Mesothelial cell of epicardium (in vitro differentiated cells): ENCODE measurements at places on chromosomes 3 and 15.

- DNase-seq, result no peak
These were observed 459.7 kb downstream of the TBL1XR1 start for GRCh38 chr3:176737480-176738110.

DNA sequence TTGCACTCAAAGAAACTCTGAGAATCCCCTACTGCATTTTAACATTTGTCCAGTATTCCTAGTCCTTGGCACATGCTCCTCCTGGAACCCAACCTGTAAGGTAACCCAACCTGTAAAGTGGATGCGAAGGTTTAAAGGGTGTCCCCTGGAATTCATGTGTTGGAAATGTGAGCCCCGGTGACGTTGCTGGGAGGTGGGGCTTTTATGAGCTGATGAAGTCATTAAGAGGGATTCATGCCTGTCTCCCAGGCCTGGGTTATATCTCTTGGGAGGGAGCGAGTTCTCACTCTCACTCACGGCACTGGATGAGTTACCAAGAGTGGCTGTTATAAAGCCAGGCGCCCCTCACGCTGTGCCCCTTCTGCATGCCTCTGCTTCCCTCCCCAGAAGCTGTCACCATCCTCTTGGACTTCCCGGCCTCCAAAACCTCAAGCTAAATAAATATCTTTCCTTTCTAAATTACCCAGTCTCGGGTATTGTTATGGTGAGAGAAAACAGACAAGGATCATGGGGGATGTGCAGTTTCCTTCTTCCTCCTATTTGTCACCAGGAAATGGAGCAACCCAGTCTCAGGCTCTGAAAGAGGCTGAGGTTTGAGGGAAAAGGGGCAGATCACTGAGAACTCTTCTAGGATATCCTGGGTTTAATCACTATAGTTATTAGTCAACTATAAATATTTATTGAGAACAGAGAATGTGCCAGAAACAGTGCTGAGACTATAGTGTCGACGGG lies 7.6 kb downstream of the XXYLT1 start:
- no peak for DNase-seq

GRCh38 chr3:146308682-146309081 lies 57.8 kb upstream of the PLSCR4 start:
- no peak for DNase-seq

GRCh38 chr3:113847664-113848461 lies 9.3 kb downstream of the GRAMD1C start:
- no peak for DNase-seq

- DNase-seq, result no peak
These were observed 346.4 kb upstream of the DPPA4 start for GRCh38 chr3:109683746-109684145.

GRCh38 chr3:18558507-18558906 lies 133.4 kb upstream of the SATB1 start:
- no peak for DNase-seq

- DNase-seq, result no peak
These were observed 35.5 kb upstream of the CGNL1 start for GRCh38 chr15:57340682-57341259.

DNA sequence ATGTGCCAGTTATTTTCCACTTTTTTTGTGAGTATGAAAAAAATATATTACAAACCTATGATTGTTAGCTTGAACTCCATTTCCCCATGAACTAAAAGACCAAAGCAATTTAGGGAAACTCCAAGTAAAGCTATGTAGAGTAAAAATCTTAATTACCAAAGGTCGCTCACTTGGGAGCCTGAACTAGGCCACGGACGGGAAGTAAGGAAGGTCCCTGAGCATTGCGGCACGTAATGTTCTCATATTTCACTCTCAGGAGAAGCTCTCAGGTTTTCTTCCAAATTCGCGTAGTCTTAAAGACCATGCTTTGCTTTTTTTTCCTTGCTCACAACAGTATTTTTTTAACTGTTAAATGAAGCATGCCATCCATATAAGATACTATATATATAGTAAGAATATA lies 215.3 kb upstream of the RARB start:
- DNase-seq, result no peak

DNA sequence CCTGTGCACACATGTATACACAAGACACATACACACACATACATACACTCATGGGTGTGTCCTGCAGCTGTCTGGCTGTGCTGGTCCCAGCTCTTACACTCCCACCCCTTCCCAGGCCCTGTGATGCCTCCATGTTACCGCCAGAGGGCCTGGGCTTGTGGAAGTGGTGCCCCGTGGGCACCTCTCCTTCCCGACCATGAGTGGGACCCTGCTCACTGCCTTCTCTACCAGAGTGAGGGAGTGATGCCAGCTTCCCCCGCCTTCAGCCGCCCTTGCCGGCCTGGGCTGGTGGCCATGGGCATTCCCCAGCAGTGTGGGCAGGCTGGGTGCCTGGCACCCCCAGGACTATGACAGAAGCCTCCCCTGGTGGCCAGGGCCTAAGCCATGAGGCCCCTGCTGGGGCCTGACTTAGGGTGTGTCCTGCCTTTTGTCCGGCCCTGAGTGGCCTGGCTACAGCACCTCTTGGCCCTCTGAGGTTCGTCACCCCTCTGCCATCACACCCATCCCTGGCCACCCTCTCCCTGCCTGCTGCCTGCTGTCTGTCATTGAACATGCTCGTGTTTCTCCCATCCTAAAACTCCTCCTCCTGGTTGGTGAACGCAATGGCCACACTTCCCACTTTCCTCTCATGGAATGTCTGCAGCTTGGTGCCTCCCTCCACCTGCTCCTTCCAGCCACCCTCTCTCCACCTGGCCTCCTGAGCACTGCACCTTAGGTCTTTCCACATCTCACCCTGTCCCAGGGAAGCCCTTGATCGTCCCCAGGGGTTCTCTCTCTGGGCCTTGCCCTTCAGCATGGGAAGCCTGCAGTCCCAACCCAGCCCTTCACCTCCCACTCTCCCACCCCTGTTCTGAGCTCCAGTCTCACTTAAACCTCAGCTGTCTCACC lies 14.6 kb downstream of the HDAC11 start:
- no peak for DNase-seq

DNA sequence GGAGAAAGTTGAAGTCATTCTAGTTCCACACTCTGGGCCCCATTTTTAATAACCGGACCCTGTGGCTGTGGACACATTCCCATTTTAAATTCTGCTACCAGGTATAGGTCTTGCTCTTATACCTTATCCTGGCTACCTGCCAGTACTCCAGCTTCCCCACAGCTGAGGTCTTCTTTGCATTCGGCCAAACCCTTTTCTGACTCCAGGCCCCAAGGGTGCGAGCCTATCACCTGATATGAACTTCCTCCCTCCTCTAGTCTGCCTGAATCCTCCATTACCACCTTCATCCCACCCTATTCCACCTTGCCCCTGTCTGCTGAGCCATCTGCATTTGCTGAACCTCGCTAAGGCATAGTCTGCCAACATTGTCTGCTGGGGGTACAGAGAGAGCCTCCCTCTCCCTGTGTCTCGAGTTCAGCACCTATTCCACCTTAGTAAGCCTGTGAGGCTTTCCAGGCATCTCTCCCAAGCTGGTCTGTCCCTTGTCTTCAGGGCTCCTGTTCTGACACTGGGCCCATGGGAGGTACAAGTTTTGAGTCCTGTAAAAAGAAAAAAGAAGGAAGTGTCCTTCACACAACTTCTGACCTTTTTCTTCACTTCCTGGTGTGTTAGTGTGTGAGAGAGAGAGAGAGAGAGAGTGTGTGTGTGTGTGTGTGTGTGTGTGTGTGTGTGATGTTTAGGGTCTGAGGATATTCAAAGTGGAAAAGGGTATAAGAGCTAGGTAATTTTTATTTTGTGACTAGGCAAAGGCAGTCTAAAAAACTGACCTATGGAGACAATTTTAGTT lies 27.0 kb downstream of the PDE8A start:
- no peak for DNase-seq

- DNase-seq, result no peak
These were observed 40.0 kb upstream of the PTPN23 start for GRCh38 chr3:47340866-47341265.

DNA sequence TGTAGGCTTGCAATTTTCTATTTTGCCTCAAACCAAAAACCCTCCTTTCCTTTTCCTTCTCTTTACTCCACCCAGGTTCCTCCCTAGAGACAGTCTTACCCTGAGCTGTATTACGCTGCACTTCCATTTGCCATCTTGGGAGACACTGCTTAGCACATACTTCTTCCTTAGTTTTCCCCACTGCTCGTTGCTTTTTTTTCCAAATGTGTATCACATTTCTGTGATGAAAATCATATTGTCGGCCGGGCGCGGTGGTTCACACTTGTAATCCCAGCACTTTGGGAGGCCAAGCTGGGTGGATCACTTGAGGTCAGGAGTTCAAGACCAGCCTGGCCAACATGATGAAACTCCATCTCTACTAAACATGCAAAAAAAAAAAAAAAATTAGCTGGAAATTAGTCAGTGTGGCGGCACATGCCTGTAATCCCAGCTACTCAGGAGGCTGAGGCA lies 29.5 kb downstream of the POPDC2 start:
- no peak for DNase-seq

- DNase-seq, result no peak
These were observed 167.0 kb downstream of the FMN1 start for GRCh38 chr15:33027306-33028035.

DNA sequence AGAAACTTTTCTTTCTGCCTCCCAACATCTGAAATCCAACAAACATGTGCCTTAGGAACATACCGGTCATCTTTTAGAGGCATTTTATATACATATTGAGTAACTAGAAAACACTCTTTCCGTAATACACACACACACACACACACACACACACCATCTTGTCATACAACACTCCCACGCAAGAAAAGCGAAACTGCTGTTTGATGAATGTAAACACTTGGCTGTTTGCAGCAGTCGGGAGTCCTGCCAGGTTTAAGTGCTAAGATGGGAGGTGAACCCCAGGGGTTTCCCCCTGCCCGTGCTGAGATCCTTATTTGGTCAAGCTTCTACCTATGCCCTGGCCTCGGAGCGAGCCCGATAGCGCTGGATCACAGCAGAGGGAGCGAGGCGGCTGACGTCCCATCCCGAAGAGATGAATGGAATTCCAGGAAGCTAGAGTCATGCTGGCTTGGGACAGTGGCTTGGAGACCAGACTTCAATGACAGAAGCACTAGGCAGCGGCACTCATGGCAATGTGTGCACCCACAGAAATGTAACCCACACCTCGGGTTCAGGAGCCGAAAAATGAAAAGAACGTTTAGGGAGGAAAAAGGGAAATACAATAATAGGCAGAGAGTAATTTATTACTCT lies 1.3 kb upstream of the THBS1 start:
- peak; percentile 63 for DNase-seq

- peak; percentile 57 for DNase-seq
These were observed 344.7 kb downstream of the CHL1 start for GRCh38 chr3:541062-541801.

DNA sequence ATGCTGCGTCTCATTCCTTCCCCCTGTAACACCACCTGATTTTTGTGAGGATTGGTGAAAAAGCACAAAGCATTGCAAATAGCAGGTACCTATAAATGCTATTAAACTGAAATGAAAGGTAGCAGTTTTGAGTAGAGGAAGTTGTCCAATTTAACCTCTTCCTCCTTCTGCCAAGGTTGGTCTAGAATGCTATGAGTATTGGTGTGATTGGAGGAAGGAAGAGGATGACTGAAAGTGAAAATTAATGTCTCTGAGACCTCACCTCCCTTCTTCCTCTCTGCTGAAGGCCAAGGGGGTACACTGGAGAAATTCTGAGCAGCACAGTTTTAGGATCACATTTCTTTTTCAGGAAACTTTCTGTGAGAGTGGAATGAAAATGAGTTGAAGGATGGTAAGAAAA lies 94.4 kb downstream of the DTWD1 start:
- DNase-seq, result no peak

DNA sequence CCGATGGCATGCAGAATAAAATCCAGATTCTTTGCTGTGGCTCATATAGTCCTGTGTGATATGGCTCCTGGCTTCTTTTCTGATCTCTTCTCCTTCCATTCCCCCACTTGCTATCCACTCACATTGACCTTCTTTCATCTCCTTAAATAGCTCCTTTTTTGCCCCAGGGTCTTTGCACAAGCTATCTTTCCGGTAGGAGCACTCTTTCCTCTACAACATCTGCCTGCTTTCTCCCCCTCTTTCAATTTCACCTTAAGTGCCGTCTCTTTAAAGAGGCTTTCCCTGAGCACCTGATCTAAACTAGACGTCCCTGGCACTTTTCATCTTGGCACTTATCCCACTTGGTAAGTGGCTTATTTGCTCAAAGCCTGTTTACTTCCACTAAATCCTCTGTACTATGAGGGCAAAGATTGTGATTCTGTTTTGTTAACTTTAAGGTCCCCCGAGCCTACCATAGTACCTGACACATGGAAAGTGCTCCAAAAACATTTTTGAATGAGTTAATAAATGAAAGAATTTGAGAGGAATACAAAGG lies 323.3 kb upstream of the TLE3 start:
- DNase-seq, result no peak

DNA sequence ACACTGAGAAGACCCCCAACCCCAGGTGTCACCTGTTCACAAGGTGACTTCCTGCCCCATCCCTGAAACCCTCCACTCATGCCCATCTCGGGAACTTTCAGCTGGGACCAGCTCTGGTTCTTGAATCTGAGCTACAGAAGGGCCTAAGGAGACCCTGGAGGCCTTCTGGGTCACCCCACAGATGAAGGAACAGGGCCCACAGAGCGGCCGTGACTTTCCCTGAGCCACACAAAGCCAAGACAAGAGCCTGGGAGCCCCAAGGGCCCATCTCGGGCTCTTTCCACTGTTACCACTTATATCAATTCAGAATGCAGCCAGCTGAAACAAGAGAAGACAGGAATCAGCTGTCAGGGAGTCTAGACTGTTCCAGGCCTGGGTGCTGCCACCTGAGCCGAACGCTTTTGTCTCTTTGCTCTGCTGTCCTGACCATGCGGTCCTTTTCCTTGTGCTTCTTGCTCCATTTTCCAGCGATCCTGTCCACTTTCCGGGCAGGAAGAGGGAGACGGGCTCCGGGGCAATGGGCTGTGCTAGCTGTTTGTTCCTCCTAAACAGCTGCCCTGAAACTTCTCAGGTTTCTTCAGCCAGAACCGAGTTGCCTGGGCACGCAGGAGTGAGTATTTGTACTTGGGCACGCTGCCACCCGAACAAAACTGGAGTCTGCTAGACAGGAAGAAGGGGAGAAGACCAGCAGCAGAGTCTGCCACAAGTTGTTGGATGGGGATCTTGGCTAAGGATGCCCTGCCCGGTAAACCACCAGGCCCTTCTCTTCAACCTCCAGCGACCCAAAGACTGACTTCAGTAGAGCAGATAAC lies 28.0 kb upstream of the PIGZ start:
- no peak for DNase-seq

- DNase-seq, result no peak
These were observed 234.3 kb downstream of the GAP43 start for GRCh38 chr3:115857518-115858136.

DNA sequence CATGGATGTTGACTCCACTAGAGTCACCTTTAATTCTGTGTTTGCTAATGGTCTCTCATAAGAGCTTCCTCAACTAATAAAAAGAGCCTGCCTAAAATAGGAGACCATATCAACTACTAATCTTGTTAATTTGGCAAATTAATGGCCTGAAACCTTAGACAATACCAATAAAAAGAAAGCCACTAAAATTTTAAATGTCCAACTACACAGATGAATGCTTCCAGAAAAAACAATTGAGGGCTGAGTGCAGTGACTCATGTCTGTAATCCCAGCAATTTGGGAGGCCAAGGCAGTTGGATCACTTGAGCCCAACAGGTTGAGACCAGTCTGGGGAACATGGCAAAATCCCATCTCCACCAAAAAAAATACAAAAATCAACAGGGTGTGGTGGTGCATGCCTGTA lies 230.9 kb downstream of the NSUN3 start:
- no peak for DNase-seq

- no peak for DNase-seq
These were observed 6.6 kb upstream of the SCAP start for GRCh38 chr3:47482366-47482765.
